Muscle of leg (tissue), 16 donors: ENCODE measurements at places on chromosomes 4 and X. TPM values are rescaled to one million over a fixed set of nuclear protein-coding genes. Genes with fewer than 3 reads are reported as not detected.
A peak's percentile ranks its signal among the peaks of the same experiment; 100 is the strongest.

VSIG4 gene
- total RNA-seq, result 15.4 TPM

HERC6 gene
- total RNA-seq, result 1.3 TPM

EGF gene
- total RNA-seq, result 9.4 TPM

CPEB2 gene
- 3.2 TPM for total RNA-seq

TMSB15A gene
- 16.0 TPM for total RNA-seq

TMPRSS11B gene
- total RNA-seq, result not detected

RBM46 gene
- 0.09 TPM for total RNA-seq

CT45A3 gene
- not detected for total RNA-seq

GPC4 gene
- total RNA-seq, result 34.1 TPM

PABPC5 gene
- total RNA-seq, result 5.1 TPM

IL13RA2 gene
- total RNA-seq, result 0.09 TPM

DNA sequence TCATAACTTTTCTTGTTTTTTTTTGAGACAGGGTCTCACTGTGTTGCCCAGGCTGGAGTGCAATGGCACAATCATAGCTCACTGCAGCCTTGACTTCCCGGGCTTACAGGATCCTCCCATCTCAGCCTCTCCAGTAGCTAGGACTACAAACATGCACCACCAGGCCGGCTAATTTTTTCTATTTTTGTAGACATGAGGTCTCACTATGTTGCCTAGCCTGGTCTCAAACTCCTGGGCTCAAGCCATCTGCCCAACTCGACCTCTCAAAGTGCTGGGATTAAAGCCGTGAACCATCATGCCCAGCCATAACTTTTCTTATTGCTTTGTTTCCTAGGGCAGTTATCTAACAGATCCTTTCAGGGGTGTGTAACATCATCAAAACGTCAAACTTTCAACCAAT, 11.8 kb downstream of the SEC24D start:
- H3K4me3 ChIP-seq, result no peak overlapping the region
- no peak overlapping the region for H3K27ac ChIP-seq
- no peak for DNase-seq

GRCh38 chr4:150782921-150783320, 201.0 kb downstream of the MAB21L2 start:
- H3K27me3 ChIP-seq, result no peaks in the 10 kb centered on the region
- H3K27ac ChIP-seq, result no peak overlapping the region
- no peaks in the 10 kb centered on the region for H3K4me1 ChIP-seq
- no peak overlapping the region for H3K4me3 ChIP-seq
- peak; percentile 1 for DNase-seq

DNA sequence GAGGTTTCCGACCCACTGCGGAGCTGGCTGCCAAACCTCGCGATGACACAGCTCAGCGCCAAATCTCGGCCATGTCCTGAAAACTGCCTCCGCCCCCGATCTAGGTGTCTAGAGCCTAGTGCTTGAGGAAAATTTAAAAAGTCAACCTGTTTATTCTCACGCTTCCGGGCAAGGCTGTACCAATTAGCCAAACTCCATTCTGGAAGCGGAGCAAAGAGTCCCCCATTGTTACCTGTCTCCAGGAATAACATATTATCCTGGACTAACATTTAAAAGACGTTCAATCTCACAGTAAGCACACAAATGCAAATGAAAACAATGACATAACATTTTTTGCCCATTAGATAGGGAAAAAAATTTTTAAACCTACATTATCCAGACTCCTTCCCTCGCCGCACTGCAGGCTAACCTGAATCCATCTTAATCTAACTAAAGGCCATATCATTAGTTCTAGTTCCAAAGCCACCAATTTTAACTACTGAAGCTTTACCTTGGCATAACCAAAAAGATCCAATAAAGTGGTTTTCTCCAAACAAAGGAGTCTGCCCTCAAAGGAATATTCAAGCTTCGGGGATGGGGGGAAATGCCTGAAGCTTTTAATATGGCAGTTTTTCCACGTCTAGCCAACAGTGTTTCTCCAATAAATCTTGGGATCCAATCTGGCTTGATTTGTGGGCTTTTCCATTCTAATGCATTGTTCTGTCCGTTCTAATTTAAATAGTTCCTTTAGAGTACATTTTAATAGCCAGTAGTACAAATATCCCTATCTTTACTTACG, 1.9 kb downstream of the HUWE1 start:
- peaks cover 3% of the 10 kb centered on the region for H3K36me3 ChIP-seq
- H3K27ac ChIP-seq, result peak overlapping the region; percentile 90
- H3K4me1 ChIP-seq, result peaks cover 3% of the 10 kb centered on the region

DNA sequence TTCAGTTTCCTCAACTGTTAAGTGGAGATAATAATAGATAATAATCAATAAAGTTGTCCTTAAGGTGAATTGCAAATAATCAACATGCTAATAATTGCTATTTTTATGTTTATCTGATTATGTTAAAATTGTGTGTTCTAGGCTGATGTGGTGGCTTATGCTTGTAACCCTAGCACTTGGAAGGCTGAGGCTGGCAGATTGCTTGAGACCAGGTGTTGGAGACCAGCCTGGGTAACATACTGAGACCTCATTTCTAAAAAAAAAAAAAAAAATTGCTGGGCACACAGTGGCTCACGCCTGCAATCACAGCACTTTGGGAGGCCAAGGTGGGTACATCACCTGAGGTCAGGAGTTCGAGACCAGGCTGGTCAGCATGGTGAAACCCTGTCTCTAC, 175.2 kb downstream of the GC start:
- DNase-seq, result no peak
- H3K4me3 ChIP-seq, result no peak overlapping the region
- no peaks in the 10 kb centered on the region for H3K27me3 ChIP-seq

DNA sequence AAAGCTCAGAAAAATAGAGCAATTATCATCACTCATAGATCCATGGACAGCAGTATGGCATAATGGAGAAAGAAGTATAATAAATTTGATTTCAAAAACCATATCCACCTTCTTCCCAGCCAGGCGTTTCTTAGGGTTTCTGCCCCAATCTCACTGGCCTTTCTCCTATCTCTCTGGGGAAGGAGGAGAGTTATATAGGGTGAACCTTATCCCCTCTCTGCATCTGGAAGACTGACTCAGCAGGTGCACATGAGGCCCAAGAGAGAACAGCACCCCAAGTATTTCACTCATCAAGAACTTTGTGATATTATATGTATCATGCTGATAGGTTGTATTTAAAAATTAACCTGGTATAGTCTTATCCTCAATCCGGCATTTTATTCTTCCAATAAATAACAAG, 318.8 kb upstream of the RASGEF1B start:
- no peak overlapping the region for H3K27ac ChIP-seq
- DNase-seq, result no peak
- no peaks in the 10 kb centered on the region for H3K27me3 ChIP-seq
- H3K36me3 ChIP-seq, result no peaks in the 10 kb centered on the region
- no peaks in the 10 kb centered on the region for H3K4me1 ChIP-seq

DNA sequence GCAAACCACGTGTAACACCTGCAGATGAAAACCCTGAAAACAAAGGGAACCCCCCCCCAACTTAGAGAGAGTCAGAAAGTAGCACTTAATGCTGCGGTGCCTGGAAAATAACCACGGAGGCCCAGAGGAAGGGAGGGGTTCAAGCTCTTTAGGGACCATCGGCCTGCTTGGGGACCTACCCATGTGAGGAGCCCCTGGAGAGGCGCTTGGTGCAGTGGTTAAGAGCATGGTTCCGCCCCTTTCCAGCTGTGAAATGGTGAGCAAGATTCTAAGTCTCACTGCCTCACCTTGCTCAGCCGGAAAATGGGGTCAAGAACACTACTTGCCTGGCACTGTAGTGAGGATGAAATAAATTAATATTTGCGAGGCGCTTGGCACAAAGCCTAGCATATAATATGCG, 13.8 kb downstream of the SLC25A5 start:
- H3K4me3 ChIP-seq, result peak overlapping the region; percentile 44
- H3K36me3 ChIP-seq, result no peaks in the 10 kb centered on the region
- no peak for DNase-seq
- peak overlapping the region; percentile 13 for H3K27ac ChIP-seq

GRCh38 chr4:12041828-12042227, 613.1 kb upstream of the HS3ST1 start:
- no peaks in the 10 kb centered on the region for H3K36me3 ChIP-seq
- no peaks in the 10 kb centered on the region for H3K4me1 ChIP-seq
- H3K27ac ChIP-seq, result no peak overlapping the region
- no peak overlapping the region for H3K4me3 ChIP-seq

- H3K4me1 ChIP-seq, result peaks cover 4% of the 10 kb centered on the region
- H3K36me3 ChIP-seq, result peaks cover 2% of the 10 kb centered on the region
- no peaks in the 10 kb centered on the region for H3K27me3 ChIP-seq
- no peak overlapping the region for H3K4me3 ChIP-seq
- DNase-seq, result no peak
Measured at GRCh38 chr4:148097801-148098200, 344.4 kb downstream of the NR3C2 start.

- H3K4me1 ChIP-seq, result peaks cover 5% of the 10 kb centered on the region
- no peaks in the 10 kb centered on the region for H3K27me3 ChIP-seq
- peaks cover 10% of the 10 kb centered on the region for H3K36me3 ChIP-seq
- H3K27ac ChIP-seq, result no peak overlapping the region
Measured at GRCh38 chr4:158667651-158668198, 4.0 kb downstream of the C4orf46 start.

DNA sequence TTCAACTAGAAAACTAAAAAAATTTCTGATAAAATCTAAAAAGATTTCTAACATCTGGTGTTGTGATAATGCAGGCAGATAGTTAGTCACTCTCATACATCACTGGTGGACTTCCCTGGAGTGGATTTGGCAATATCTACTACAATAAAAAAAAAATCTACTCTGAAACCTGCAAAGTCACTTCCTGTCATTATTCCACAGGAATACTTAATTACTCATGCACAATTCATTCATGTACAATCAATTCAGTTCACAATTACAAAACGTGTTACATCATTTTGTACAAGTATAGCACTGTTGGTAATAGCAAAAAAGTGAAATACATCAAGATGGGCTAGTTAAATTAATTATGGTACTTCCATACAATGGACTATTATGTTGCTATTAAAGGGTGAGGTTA, 16.5 kb upstream of the RHOH start:
- peaks cover 3% of the 10 kb centered on the region for H3K4me1 ChIP-seq
- H3K27ac ChIP-seq, result no peak overlapping the region
- H3K36me3 ChIP-seq, result no peaks in the 10 kb centered on the region

DNA sequence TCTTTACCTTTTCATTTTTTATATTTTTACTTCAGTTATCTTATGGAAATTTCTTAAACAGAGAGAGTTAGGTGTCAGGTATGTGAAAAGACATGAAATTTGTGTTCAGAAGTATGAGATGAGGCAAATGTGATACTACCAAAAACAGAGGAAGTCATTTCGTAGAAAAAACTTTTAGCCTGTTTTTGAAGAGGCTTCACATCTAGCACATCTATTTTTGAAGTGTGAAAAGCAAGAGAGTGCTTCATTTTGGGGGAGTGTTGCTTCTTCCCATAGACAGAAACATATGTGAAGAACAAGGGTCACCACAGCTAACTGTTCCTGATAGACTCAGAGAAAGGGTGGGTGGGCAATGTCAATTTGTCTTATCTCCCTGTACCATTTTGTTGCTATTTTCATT, 125.3 kb downstream of the TET2 start:
- no peaks in the 10 kb centered on the region for H3K4me1 ChIP-seq
- peaks cover 48% of the 10 kb centered on the region for H3K36me3 ChIP-seq
- H3K4me3 ChIP-seq, result no peak overlapping the region
- H3K27ac ChIP-seq, result no peak overlapping the region
- H3K27me3 ChIP-seq, result no peaks in the 10 kb centered on the region

- no peak overlapping the region for H3K4me3 ChIP-seq
- H3K27me3 ChIP-seq, result no peaks in the 10 kb centered on the region
- no peak overlapping the region for H3K27ac ChIP-seq
Measured at GRCh38 chr4:55215087-55215486, 89.7 kb upstream of the KDR start.

- no peaks in the 10 kb centered on the region for H3K27me3 ChIP-seq
- peaks cover 12% of the 10 kb centered on the region for H3K4me1 ChIP-seq
- no peak overlapping the region for H3K27ac ChIP-seq
- no peaks in the 10 kb centered on the region for H3K36me3 ChIP-seq
Measured at GRCh38 chr4:94678896-94679295, 78.9 kb upstream of the BMPR1B start.

DNA sequence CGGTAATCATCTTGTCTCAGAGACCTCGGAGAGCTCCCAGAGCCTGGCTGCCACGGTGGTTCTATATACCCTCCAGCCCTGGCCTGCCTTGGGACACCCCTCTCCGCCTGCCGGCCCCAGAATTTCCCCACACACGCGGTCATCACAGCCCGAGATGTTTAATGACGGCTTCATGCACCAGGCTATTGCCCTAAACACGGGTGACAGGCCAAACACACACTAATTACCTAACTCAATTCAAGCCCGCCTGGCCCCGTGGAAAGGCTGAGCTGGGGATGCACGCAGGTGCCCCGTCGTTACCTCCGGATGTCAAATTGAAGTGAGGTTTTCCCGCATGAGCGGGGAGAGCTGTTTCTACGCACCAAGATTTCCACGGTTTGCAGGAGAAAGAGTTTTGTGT, 72.9 kb upstream of the PPP2R3B start:
- no peaks in the 10 kb centered on the region for H3K36me3 ChIP-seq
- H3K4me3 ChIP-seq, result no peak overlapping the region
- H3K27me3 ChIP-seq, result peaks cover 13% of the 10 kb centered on the region
- no peak overlapping the region for H3K27ac ChIP-seq
- no peak for DNase-seq

- no peaks in the 10 kb centered on the region for H3K4me1 ChIP-seq
- H3K27ac ChIP-seq, result no peak overlapping the region
- no peaks in the 10 kb centered on the region for H3K36me3 ChIP-seq
- no peaks in the 10 kb centered on the region for H3K27me3 ChIP-seq
Measured at GRCh38 chr4:150476776-150477175, 105.2 kb upstream of the MAB21L2 start.

DNA sequence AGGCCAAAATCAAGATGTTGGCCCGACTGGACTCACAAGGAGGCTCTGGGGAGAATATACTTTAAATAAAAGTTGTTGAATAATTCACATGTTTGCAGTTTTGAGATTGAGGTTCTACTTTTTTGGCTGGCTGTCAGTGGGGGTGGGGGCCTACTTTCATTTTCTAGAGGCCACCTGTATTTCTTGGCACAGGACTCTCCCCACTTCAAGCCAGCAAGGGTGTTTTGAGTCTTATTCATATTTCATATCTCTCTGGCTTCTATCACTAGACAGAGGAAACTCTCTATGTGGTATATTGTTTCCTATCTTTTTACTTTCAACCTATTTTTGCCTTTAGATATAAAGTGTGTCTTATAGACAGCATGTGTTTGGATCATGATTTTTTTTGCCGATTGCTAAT, 266.4 kb downstream of the PRR32 start:
- no peaks in the 10 kb centered on the region for H3K4me1 ChIP-seq
- no peak overlapping the region for H3K4me3 ChIP-seq
- H3K27me3 ChIP-seq, result no peaks in the 10 kb centered on the region
- peak; percentile 32 for DNase-seq
- H3K36me3 ChIP-seq, result no peaks in the 10 kb centered on the region

DNA sequence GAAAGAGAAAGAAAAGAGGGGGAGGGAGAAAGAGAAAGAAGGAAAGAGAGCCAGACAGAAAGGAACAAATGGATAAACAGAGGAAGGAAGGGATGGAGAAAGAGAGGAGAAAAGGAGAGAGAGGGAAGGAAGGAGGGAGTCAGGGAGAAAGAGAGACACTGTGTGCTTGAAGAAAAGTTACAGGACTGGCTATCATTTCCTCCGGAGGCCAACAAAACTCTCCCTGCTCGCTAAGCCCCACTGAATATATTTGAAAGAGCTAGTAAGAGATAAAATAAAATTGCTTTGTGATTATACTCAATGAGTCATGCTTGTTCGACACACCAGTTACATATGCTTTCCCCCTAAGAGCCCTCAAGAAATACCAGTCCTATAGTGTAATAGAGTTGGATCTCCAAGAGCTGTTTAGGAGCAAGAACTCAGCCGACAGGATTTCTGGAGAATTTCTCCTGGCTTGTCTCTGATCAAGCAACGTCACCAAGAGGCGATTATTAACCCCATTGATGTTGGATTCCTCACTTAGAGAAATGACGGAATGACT, 102.2 kb downstream of the MXRA5 start:
- H3K4me1 ChIP-seq, result no peaks in the 10 kb centered on the region
- H3K4me3 ChIP-seq, result no peak overlapping the region
- H3K27ac ChIP-seq, result peak overlapping the region; percentile 15
- H3K27me3 ChIP-seq, result peaks cover 4% of the 10 kb centered on the region
- no peaks in the 10 kb centered on the region for H3K36me3 ChIP-seq
